ENCODE measurements at places on chromosomes 6 and 20. TPM values are rescaled to one million over a fixed set of nuclear protein-coding genes. Genes with fewer than 3 reads are reported as not detected.

Gene TBXT
- 44.8 TPM for total RNA-seq

Gene GNAS-AS1
- 4.9 TPM for total RNA-seq

Gene LRRC73
- 0.28 TPM for total RNA-seq

Gene MBOAT1
- total RNA-seq = 10.7 TPM

DNA sequence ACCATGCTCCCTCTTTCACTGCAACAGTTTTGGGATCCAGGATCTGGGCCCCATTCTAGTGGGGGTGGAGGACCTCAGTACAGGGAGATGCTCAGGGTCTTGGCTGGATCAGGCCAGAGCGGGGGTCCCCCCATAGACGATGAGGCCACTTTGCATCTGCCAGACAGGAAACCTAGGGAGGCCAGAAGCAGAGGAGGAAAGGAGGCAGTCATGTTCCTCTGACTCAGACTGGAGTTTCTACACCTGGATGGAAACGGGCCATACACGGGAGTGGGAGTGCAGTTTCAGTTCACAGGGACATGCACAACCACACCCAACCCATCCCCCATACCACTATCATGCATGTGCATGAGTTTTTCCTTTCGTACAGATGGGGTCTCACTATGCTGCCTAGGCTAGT is 3.6 kb upstream of the EMILIN3 start:
- DNase-seq = no peak

Gene XKR7
- total RNA-seq = 0.23 TPM

Gene CAP2
- 4.4 TPM for total RNA-seq

Gene SENP6
- total RNA-seq = 135 TPM

GRCh38 chr6:10559522-10560152 is 38.5 kb downstream of the GCNT2 start:
- peak; percentile 42 for DNase-seq

DNA sequence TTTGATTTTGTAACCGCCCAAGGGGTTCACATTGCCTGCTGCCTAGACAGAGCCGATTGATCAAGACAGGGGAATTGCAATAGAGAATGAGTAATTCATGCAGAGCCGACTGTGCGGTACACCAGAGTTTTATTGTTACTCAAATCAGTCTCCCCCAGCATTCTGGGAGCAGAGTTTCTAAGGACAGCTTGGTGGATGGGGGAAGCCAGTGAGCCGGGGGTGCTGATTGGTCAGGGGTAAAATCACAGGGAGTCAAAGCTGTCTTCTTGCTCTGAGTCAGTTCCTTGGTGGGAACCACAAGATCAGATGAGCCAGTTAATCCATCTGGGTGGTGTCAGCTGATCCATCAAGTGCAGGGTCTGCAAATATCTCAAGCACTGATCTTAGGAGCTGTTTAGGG is 60.0 kb upstream of the EZR start:
- DNase-seq = no peak

- DNase-seq = peak; percentile 65
Measured at GRCh38 chr6:144008120-144008811, at the start of gene PLAGL1. Gene PLAGL1 (minus strand): TSS chr6:144008259. CDS start chr6:143948136, 60,123 bp downstream.

- DNase-seq = no peak
Measured at GRCh38 chr6:148502773-148503135, 160.1 kb downstream of the SASH1 start.

Gene TAF4
- total RNA-seq = 14.2 TPM

- DNase-seq = no peak
Measured at GRCh38 chr20:48326434-48326691, 501.4 kb downstream of the PREX1 start.

DNA sequence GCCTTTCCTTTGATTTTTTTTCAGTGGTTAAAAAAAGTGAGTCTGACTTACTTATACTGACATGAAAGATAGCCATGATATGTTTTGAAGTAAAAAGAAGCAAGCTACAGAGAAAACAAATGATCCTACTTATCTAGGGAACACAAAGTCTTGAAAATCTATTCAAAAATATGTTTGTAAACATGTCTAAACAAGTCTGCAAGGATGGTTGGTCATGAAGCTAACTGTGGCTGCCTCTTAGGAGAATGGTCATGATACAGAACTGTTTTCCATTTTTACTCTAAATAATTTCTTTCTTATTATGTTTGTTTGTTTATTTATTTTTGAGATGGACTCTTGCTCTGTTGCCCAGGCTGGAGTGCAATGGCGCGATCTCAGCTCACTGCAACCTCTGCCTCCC is 21.5 kb downstream of the FERMT1 start:
- no peak for DNase-seq

- peak; percentile 74 for DNase-seq
Measured at GRCh38 chr20:2800521-2801285, at the start of gene CPXM1. Gene CPXM1 (minus strand): TSS chr20:2800627. CDS start chr20:2800572, 55 bp downstream.

DNA sequence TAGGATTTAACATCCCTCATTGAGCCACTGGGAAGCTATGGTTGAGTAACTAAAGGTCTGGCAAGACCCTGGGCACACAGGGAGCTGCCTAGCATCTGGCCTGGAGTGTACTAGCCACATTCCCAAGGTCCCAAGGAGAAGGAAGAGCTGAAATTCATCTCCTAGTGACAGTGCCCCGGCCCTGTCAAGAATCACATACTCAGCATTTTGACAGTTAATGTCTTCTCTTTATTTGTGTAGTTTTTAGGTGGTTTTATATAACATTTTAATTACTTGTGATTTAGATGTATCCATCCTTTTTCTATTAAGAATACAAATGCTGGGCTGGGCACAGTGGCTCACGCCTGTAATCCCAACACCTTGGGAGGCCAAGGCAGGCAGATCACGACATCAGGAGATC is 40.4 kb downstream of the ALDH5A1 start:
- no peak for DNase-seq

Gene DACT2
- 0.23 TPM for total RNA-seq

Gene TRAPPC3L
- not detected for total RNA-seq

GRCh38 chr6:144062786-144063185 is 32.6 kb downstream of the SF3B5 start:
- no peak for DNase-seq

DNA sequence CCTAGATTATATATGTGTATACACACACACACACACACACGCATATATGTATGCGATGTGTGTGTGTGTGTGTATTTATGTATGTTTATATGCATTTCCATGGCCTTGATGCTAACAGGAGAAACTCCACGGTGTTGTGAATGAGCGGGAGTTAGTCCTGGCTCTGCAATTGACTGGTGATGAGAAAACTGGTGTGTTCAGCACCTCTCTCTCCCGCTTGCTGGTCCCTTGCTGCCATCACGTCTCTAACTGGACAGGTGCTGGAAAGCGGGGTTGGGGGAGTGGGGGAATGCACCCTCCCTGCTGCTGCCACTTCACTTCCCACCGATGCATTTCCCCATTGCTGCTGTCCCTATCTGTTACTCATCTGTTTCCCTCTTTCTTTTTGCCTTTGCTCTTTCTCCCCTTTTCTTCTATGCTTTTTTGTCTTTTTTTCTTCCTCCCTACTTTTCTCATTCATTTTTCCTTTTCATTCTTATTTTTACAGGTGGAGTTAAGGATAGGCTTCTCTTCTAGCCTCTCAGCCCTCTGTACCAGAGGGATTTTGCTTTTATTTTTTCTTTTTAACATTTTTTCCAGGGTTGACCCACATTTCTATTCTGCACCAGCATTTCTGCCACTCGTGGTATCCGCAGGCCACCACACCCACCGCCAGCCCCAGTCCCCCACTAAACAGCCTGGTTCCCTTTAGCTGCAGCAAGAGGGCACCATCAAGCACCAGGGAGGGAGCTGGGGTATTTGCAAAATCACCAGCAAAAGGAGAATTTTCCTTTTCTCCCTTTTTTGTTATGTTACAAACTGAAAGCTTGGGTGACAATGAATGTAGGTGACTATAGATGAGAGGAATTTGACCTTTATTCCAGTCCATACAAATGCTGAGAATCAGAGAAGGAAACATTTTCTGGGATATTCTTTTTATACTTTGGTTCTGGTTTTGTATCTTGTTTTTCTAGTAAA is 115.6 kb downstream of the TCP11 start:
- DNase-seq = no peak

GRCh38 chr6:93086351-93086750 is 333.0 kb downstream of the EPHA7 start:
- no peak for DNase-seq

GRCh38 chr6:151288712-151289398 is 49.1 kb downstream of the AKAP12 start:
- DNase-seq = no peak

Gene OXT
- not detected for total RNA-seq

- no peak for DNase-seq
Measured at GRCh38 chr6:140915103-140915502, 1217.6 kb upstream of the GJE1 start.

DNA sequence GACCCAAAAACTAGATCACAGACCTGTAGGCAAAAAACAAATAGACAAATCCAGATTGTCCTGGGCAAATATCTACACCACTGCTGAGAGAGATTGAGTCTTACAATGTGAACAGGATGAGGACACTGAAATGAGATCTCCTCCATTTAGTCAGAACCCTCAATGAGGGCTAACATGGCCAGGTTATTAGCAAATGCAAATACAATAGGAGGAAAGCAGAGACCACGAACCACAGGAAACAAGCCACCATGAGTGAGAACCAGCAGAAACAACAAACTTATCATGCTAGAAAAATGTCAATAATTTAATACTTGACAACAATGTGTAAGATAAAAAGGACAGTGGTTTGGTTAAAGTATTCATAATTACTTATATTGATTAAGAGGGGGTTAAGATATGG is 162.8 kb downstream of the SYNE1 start:
- no peak for DNase-seq

Gene TRIM15
- not detected for total RNA-seq

DNA sequence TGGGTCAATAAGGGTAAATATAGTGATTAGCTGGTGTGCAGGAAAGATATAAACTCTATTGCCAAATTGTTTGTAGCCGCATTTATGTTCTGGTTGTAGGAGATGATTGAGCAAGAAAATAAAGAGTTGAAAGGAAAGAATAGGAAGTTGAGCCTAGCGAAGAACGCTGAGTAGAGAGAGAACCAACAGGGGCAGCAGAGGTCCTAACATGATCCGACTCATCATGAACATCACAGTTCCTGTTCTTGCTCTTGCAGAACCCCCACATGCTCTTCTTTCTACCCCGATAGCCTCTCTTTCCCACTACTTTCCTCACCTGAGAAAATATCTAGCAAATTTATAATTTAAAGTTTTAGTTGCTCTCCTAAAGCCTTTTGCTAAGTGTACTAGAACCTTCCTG is 9.9 kb upstream of the ID4 start:
- DNase-seq = no peak

- DNase-seq = no peak
Measured at GRCh38 chr6:124430740-124431318, 531.4 kb upstream of the RNF217 start.

Gene SOD2
- total RNA-seq = 41.3 TPM

Gene SIRPB1
- not detected for total RNA-seq

- no peak for DNase-seq
Measured at GRCh38 chr6:135212935-135213334, 31.8 kb downstream of the MYB start.

- no peak for DNase-seq
Measured at GRCh38 chr6:132811276-132811675, 3.1 kb upstream of the RPS12 start.

Gene RPP21
- 35.2 TPM for total RNA-seq

Gene SYCP2L
- 8.1 TPM for total RNA-seq

- DNase-seq = no peak
Measured at GRCh38 chr6:116547358-116547757, 1.9 kb upstream of the TRAPPC3L start.

Gene SLC17A1
- not detected for total RNA-seq

Gene LY6G5C
- 22.0 TPM for total RNA-seq

Gene BACH2
- 3.9 TPM for total RNA-seq

Data from endothelial cell (in vitro differentiated cells).